Activated CD4-positive, alpha-beta T cell treated with anti-CD3 and anti-CD28 coated beads, Interleukin-2, amount 50 U/mL, for 4 hours (primary cell): ENCODE measurements at places on chromosomes 2 and 18.

DNA sequence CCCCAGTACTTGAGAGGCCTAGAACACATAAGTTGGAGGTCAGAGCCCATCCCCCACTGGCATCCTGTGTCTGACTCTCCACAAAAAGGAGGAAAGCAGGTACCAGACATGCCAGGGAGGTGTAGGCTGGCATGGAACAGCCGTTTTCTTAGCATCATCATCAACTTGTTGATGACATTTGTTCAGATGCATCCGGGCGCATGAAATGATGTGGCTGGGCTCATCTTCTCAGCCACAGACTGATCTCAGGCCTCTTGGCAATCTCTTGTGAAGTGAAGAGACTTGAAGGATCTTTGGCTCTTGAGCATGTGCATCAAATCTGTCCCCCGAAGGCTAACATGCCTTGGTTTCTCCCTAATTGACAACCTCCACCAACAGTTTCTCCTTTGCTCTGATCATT lies 243.3 kb downstream of the TSN start:
- no peak for DNase-seq

DNA sequence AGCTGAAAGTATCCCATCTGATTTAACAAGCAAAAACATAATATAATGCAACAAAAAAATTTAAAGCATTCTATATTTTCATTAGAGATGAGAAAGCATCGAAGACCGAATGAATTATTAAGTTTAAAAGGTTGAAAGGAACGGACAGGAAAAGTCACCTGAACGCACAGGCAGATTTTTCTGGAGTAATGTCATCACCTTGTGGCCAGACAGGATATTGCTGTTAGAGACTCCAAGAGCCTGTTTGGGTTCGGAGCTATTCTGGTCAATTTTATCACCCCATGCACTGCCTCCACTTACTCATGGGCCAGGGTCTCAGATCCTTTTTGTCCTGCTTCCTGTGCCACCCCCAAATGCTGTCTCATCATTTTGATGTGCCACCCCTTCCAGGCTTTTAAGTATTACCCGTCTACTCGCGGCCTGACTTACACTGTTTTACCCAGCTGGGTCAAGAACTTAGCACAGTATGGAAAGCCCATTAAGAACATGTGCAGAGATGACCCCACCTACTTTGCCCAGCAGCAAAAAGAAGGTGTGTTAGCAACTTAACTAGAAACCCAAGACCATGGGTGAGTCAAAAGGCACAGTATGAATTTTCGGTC lies 27.3 kb downstream of the GKN2 start:
- DNase-seq: peak; percentile 35

DNA sequence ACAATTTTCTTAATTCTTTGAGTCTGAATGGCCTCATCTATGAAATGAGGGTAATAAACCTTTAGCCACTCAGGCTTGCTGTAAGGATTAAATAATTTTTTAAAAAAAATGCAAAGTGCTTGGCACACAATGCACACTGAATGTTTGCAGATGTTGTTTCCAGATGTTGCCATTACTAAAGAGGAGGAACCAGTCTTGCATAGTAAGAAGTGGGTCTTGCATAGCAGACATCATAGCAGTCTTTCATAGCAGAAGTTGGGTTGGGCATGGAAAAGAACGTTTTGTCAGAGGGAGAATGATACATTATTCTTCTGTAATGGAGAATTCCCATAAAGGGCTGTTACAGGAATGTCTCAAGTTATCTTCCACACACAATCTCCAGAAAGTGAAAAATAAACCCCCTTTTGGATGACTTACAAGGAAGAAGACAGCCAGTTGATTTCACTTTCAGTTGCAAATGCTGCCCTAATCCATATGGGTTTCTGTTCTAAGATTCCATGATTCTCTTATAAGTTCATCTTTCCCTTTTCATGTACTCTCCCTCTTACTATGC lies 327.7 kb downstream of the SUCLG1 start:
- DNase-seq: no peak

DNA sequence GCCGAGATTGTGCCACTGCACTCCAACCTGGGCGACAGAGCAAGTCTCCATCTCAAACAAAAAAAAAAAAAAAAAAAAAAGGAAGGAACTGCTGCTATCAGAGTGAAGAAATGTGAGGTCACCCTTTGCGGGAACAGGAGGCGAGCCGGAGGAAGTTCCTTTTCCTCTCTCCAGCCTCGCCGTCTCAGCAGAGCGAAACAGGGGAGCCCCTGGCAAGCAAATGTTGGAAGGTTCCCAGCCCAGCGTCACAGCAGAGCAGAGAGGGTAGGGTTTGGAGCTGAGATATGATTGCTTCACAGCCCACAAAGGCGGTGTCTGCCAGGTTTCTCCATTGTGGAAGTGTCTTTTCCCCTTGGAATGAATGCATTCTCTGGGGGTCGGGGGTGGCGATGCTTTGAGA lies 28.5 kb downstream of the SLC20A1 start:
- DNase-seq: no peak

- no peak for DNase-seq
Measured at GRCh38 chr2:67131257-67131609, 265.9 kb upstream of the ETAA1 start.

- DNase-seq: no peak
Measured at GRCh38 chr2:119157850-119158511, 570 bp downstream of the C1QL2 start.

DNA sequence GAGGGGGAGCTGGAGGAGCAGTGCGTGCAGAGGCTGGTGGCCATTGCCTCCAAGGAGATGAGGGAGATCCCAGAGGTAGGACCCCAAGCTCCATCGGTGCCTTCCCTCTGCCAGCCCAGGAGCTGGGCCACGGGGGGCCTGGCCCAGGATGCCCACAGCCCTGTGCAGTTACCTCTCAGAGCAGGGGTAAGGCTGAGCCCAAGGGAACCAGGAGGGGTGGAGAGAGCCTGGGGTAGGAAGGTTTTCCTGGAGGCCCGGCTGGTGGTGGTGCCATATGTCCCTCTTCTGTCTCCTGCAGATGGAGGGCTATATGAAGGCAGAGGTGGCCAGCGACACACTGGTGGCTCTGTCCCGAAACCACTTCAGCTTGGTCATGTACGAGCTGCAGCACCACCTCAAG lies 11.4 kb downstream of the MROH2A start:
- no peak for DNase-seq

DNA sequence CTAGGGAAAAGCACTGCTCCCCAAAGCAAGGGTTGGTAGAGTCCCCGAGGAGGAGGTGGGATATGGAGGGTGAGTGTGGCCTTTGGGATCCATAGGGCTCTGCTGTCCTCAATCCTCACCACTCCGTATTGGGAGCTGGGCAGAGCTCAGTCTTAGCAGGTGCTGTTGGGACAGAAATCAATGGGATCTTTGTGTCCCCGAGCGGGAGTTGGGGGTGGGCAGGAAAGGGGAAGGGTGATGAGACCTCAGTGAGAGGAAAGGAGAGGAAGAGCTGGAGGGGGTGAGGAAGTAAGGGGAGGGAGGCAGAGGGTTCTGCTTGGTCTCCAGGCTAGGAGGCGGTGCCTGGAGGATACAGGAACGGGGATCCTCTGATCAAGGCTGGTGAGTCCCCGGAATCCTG lies 2.6 kb downstream of the ASIC4 start:
- DNase-seq: no peak

GRCh38 chr2:45177870-45178269 lies 168.6 kb upstream of the SIX2 start:
- DNase-seq: no peak

- no peak for DNase-seq
Measured at GRCh38 chr2:24117902-24118301, 5.2 kb downstream of the PFN4 start.

DNA sequence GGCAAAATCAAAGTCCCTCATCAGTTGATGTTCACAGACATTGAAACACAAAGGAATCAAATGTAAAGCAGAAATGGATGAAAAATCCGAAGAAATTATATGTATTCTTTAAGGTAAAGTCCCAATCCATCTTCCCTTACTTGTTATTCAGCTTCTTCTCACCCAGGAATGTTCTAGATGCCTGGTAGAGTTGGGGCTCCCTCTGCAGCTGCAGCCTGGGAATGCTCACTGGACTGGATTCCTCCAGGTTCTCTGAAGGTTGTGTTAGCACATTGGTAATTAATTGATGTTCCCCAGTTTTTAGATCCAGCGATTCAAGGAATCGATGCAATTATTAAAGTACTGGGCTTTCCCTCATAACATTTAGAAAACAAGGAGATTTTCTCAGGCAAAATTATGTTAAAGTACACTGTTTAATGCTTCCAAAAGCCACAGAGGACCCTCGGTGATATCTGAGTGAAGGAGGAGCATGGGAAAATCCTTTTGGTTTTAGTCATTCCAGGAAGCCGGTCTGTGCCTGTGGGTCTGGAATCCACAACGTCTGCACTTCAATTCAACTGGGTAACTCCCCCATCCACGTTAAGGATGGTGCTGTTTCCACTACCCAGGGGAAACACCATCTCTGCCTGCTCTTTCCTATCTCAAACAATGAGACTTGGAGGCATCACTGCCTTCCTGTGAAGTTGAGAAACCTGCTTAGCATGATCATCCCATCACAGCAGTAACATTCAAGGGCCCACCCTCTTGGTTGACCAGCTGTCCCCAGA lies 22.0 kb downstream of the NTSR2 start:
- no peak for DNase-seq

- DNase-seq: no peak
Measured at GRCh38 chr18:48767090-48767690, 183.6 kb downstream of the SMAD7 start.

GRCh38 chr2:219215871-219216534 lies 2.8 kb downstream of the ABCB6 start:
- no peak for DNase-seq

GRCh38 chr2:18362696-18363095 lies 197.8 kb downstream of the RDH14 start:
- no peak for DNase-seq

DNA sequence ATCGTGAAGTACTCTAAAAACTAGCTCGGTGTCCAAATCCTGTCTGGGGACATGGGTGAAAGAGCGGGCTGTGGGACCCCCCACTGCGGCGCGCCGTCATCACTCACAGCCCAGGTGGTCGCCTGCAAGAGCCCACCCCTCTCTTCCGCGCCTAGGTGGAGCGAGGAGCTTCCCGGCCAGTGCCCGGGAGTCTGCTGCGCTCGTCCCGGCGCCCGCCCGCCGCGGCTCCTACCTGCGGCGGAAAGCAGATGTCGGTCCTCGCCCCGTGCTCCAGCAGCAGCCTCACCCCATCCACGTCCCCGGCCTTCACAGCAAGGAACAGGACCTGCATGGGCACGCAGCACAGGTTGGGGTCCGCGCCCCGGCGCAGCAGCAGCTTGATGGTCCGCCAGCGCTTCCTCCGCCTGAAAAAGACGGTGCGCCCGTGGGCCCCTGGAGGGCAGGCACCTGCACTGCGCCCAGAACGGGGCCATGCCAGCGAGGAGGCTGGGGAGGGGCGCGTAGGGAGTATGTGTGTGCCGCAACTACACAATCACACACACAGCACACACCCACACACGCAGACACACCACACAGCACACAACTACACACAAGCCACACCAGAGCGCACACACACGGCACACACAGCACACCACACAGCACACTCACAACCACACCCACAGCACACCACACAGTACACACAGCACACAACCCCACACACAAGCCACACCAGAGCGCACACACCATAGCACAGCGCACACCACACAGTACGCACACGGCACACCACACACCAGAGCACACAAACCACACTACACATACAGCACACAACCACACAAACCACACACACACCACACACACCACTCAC lies 37.4 kb downstream of the ANKMY1 start:
- no peak for DNase-seq

GRCh38 chr2:11080253-11081115 lies 74.8 kb upstream of the SLC66A3 start:
- DNase-seq: no peak

GRCh38 chr2:234363011-234363487 lies 133.8 kb downstream of the ARL4C start:
- no peak for DNase-seq

DNA sequence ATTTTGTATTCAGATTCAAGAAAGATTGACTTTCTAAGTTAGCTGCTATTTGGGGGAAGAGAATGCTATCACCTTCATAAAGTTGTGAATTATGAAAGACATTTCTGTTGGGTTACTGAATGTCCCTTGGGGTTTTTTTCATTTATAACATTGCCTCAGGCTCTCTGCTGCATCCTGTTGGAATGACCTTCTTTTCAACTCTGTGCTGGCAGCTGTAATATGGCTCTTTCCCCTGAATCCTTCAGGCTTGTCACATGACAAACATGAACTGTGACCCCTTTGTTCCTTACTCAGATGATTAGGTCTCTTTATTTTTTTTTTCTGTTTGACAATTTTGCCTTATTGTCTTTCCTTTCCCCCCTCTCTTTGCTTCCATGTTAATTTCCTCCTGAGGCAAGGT lies 159.8 kb downstream of the TAF4B start:
- DNase-seq: no peak

- DNase-seq: no peak
Measured at GRCh38 chr2:47064106-47064505, 91.0 kb downstream of the STPG4 start.

DNA sequence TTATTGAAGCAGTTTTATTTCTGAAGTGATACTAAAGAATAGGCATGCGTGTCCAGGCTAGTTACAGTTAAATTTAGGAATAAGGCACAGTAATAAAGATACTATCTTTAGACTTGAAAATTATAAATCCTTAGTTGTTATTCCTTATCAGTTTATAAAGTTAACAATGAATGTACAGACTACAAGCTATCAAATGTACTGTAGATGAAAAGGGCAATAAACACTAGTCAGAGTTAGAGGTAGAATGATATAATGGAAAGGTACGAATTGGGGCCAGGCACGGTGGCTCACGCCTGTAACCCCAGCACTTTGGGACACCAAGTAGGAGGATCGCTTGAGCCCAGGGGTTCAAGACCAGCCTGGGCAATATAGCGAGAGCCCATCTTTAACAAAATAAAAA lies 3.9 kb downstream of the RBKS start:
- no peak for DNase-seq

DNA sequence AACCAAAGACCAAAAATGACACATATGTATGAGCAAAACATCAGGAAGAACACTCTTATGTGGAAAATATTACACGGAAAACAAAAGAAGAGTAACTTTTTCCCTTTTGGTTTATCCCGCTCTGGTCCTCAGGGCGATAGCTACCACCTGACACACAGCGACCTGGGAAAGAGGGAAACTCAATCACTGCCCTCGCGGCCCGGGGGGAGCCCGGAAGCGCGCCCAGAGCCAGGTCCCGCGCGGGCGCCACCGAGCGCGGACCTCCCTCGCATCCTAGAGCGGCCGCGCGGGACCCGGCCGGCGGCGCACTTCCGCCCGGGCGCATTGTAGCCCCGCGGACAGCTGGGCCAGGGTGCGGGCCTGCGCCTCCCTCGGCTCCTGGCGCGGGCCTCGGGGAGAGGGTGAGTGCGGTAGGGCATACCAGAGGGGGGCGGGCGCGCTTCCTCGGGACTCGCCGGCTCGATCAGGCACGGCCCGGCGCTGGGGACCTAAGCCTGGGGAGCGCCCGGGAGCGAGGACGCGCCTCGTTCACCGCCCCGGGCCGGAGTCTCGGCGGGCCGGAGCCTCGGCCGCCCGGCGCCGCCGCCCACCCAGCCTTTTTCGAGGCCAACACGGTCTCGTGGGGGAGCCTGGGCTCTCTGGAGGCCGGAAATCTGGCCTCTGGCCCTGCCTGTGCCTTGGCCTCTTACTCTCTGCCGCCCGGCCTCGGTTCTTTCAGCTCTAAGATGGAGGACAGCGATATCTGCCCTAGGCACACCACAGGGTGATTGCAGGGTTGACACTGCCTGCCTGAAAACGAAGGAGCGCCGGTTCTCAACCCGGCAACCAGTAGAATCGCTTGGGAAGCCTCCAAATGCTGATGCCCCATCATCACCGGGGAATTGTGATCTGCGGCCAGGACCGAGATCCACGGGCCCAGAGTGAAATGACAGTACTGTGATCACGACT lies at the start of gene ELAC1:
Gene ELAC1, plus strand, starts transcription at position 327 of the 948 bp plus-strand sequence. CDS start 6,365 bp downstream, outside the sequence.
- peak; percentile 54 for DNase-seq

GRCh38 chr2:32067549-32067948 lies 4.2 kb downstream of the SPAST start:
- no peak for DNase-seq
